DMS79 (cell line): ENCODE measurements at places on chromosomes 2 and 18.

DNA sequence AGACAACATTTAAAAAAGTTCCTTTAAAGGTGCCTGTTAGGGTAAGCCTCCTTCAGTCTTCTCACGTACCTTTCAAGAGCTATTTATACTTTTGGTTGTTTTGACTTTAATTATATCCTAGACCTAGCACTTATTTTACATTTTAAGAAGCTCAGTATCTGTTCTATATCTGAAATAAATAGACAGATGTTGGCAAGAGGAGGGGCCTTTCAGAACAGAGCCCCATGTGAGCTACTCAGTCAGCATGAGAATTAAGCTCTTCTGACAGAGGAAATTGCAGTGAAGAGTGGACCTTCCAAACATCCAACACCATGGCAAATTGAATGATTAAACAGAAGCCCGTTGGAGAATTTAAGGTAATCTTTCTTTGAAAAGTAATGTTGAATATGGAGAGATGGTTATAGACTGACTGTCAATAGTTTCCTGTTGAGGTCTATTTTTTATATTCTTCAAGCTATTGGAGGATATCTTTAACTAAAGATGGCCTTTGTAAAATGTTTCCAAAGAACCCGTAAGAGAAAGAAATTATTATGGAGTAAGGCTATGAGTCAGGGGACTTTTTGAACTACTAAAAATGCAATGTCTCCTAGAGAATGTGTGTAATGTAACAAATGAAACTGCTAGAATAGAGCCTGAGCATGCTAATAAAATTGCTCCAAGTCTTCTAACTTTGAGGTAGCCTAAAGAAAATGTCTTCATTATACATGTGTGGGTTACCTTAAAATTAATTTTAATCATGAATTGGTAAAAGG, 17.3 kb downstream of the NYAP2 start:
- DNase-seq = no peak

DNA sequence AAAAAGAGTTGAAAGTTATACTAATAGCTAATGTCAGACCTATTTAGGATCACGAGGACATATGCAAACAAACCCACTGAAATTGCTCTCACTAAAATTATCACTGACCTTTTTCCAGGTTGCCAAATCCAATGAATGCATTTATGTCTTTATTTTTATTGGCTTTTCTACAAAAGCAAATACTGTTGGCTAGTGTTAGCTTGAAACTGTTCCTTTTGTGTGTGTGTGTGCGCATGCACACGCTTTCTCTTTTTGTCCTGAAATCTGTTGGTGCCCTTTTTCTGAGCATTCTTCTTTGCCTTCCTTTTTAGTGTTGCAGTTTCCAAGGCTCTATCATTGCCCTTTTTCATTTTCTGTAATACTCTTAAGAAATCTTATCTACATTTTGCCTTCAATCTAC, 1269.2 kb downstream of the LRP1B start:
- DNase-seq = no peak

DNA sequence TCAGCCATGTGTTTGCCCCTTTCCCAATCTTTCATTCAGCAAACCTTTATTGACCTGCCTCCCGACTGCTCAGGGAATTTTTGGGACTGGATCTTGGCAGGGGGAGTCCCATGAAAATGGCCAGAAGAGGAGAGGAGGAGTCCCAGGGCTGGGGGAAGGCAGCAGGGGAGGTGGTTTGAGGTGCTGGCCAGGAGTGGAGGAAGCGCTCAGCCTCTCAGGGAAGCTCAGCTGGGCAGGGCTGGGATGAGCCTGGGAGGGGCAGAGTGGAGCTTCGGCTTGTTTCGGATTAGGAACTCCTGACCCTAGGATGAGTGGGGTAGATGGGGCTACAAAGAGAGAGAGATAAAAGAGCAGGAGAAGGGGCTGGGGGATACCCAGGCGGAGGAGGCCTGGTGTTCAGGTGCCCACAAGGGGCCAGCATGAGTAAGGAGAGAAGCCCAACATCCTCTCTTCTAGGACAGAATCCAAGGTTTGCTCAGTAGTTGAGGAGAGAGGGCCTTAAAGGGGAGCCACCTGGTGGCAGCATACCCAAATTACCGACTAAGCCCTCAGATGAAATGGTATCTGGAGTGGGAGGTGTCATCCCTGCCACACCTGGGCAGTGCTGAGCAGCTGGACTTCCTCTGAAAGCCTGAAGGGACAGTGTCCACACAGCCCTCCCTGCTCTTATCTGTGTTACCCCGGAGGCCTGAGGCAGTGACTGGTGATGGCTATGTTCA, 91.1 kb downstream of the INHBB start:
- DNase-seq = peak; percentile 12

DNA sequence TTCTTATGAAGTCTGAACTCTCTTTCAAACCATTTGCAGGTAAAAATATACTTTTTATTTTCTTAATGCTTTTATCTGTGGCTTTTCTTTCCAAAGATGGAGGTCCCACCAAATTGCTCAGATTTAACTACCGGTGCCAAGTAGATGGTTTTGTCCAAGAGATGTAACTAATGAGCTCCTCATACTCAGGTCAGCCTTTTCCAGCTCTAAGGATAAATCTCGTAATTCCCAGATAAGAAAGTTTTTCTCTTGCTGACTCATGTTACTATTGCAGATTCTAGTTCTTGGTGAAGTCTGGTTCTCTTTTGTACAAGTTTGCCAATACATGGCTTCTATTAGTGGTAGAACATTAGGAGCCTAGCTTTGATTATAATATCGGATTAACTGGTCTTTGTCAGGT, 550.8 kb upstream of the ZNF804A start:
- DNase-seq = no peak

- no peak for DNase-seq
Observed at GRCh38 chr2:177429688-177430325, 37.2 kb downstream of the AGPS start.

DNA sequence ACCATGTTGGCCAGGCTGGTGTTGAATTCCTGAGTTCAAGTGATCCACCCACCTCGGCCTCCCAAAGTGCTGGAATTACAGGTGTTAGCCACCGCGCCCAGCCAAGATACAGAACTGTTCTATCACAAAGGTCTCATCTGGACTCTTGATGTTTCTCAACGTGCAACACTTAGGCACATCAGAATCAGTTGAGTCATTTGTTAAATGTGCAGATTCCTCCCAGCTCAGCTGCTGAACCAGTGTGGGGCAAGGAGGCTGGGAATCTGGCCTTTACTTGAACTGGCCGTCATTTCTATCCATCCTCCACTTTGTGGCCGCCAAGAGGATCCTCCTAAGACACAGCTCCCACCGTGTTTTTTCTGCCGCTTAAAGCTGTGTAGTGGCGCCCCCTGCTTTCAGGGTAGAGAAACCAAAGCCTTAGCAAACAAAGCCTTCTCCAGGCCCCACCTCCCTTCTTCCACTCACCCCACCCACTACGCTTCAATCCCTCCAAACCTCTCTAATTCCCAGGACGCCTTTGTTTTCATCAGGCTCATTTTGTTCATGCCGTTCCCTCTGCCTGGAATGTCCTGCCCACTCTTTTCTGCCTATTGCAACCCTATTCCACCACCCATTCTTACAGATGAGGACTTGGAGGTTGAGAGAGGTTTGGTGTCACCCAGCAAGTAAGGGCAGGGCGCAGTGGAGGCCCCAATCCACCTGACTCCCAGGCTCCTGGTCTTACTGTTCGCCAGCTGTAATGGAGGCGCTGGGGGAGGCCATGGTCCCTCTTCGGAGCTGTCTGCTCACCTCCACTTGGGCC, 776 bp upstream of the SPEG start:
- DNase-seq = no peak

DNA sequence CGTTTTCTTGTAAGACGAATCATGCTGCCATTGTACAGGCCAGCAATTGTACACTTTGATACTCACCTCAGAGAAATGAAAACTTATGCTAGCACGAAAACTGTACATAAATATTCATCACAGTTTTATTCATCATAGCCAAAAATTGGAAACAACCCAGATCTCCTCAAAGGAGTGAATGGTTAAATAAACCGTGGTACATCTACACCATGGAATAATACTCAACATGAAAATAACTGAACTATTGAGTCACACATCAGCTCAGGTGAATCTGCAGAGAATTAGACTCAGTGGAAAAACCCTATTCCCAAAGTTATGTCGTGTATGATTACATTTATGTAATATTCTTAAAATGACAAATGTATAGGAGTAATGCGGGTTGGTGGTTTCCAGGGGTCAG, 251.0 kb upstream of the HDAC4 start:
- no peak for DNase-seq

DNA sequence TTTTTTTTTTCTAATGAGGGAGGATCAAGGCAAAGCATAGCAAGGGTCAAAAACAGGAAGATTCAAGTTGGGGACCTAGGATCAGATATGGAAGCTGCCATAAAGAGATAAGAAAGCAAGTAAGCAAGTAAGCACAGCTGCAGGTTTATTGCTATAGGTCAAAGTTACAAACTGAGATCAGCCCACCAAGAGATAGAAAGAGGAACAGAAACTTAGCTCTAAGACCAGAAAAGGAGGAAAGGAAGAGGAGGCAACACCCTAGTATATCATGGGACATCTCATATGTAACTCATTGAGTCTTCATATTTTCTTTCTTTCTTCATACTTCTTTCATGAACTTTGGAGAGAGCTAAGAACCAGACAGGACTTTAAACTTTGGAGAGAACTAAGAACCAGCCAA, 295.9 kb upstream of the CRIM1 start:
- DNase-seq = no peak

DNA sequence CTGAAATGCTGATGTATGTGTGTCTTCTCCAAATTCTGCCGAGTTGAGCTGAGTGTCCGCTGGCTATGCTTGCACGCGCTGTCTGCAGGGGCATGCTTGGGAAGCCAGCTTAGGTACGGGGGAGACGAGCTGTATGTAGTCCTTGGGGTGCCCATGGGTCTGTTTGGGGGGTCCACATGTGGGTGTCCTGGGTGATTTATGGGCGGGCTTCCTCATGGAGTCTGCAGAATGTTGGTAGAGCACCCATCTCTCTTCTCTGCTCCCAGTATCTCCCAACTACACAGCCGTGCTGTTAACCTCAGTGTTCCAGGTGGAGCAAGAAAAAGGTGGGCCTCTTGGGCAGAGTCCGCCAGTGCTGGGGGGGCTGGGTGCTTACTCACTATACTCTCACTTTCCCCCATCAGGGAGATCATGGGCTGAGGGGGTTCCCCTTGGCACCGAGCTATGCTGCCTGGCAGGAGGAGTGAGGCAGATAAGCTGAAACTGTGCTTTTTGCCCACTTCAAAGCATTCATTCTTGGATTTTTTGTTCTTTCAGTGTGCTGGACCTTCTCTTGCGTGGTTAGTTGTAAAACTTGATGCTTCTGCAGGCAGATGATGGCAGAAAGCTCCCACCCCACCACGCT, 128.2 kb upstream of the ALKAL2 start:
- no peak for DNase-seq

DNA sequence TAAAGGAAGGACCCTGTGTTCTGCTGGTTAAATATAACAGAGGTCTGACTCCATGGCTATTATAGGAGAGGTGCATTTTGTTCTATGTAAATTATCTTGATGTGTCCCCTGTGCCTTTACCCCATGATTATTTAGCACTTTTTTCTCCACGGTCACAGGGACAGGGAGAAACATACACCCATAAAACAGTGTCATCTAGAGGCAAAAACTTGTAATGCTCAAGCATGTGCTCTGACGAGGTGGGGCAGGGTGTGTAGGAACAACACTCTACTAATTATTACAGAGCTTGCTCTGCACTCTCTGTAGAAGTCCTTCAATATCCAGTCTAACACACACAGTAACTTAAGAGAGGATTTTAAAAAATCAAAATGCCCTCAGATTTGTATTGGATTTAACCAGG, 187.9 kb downstream of the NEDD4L start:
- DNase-seq = no peak

DNA sequence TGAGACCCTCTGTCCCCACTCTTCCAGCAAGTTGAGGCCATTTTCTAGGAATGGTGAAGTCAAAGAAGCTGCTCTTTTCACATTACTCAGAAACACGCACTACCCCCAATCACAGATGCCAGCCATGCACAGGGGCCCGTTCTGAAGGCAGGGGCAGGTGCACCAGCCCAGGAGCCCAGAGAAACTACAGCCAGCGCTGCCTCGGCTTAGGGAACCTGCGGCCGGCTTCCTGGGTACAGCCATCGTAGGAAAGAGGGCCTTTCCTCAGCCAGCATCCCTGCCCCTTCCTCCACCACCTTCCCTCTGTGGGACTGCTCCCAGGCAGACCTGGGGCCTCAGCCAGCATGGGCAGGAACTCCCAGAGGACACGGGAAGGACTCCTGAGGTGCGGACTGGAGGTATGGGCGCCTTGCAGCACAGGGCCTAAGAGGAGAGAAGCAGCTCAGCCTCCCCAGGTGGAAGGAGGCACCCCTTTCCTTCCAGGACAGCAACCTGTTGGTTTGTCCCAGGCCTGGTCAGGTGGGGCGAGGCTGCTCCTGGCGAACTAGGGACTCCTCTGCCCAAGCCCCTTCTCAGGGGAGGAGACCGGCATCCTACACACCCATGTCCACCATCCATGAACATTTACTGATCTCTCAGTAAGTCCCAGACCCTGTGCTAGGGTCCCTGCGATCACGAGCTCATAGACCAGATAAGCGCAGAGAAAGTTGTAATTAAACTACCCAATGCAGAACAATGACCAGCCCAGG, 99.0 kb upstream of the ID2 start:
- no peak for DNase-seq
